ENCODE measurements at places on chromosomes 4 and X.

- DNase-seq = no peak
Measured at GRCh38 chrX:12986164-12986779, 11.4 kb downstream of the TMSB4X start.

DNA sequence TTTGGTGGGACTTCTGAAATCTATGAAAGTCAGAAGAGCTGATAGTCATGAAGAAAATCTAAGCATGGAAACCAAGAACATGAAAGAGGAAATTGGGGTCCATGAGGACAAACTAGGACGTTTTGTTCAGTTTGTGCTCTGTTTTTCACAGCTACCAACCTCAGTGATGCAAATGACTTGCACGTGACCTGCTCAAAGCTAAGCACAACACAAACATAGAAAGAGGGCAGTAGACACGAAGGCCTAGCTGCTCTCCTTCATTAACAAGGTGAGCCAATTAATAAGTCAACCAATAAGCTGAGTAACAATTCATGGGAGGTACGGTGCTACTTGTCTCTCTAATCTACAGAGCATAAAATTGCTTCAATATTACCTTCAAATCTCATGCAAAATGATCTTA, 684.1 kb downstream of the TRAM1L1 start:
- DNase-seq = no peak

DNA sequence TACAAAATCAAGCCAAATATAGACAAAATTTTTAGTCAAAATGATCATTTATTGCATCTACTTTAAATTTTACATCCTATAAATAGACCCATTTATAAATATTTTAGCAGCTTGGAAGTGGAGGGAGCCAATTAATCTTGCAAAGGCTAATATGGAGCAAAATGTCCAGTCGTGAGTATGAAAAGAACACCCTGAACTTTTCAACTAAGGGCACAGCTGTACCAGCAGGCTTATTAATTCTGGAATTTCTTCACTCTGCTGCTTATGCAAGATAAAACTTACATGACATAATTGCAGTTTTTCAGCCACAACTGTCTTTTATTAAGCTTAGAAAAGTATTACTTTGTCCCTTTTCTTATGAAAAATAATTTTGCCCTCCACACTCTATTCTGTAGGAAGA, 22.9 kb upstream of the USP53 start:
- DNase-seq = no peak

DNA sequence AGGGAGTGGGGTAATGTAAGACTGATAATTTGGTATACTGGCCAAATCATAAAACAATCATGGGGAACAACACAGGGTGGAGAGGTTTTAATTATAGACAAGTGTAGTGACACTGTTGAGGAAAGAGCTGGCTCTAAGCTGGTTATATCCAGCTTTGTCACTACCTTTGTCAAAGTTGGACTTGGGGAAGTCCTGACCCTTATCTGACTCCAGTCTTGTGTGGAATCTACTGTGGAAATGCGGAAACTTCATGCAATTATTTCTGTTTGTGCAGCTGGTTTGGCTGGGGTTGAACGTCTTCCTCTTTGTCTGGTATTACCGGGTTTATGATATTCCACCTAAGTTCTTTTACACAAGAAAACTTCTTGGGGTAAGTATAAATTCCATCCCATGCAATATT, 2.0 kb downstream of the CYBB start:
- no peak for DNase-seq

- no peak for DNase-seq
Measured at GRCh38 chr4:133801883-133802282, 399.7 kb downstream of the PABPC4L start.

GRCh38 chr4:3706565-3707422, 59.4 kb upstream of the ADRA2C start:
- DNase-seq = no peak

DNA sequence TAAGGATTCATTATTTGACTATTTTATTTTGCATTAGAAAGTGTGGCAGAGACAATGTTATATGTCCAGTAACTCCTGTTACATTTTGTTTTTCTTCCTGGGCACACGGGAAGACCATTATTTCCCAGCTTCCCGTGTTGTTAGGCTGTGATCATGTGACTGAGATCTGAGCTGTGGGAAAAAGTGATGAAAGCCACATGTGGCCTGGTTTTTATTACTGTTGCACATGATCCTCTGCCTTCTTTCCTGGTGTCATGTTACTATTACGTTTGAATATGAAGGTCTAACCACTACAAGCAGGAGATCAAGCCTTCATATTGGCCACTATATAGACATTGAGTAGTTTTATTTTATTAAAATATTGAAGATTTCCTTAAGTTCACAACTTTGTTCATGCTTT, 28.2 kb upstream of the MID1 start:
- DNase-seq = no peak

DNA sequence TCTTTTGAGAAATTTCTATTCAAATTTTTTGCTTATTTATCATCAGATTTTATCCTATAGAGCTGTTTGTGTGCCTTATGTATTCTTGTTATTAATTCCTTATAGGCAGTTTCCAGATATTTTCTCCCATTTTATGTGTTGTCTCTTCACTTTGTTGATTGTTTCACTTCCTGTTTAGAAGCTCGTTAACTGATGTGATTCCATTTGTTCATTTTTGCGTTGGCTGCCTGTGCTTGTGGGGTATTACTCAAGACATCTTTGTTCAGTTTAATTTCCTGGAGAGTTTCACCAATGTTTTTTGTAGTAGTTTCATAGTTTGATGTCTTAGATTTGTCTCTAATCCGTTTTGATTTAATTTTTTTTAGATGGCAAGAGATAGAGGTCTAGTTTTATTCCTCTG, 14.6 kb downstream of the ZNF718 start:
- DNase-seq = no peak

- DNase-seq = no peak
Measured at GRCh38 chrX:133794126-133794525, 191.3 kb downstream of the GPC3 start.

- peak; percentile 37 for DNase-seq
Measured at GRCh38 chr4:75916091-75916661, 13.9 kb upstream of the PPEF2 start.

DNA sequence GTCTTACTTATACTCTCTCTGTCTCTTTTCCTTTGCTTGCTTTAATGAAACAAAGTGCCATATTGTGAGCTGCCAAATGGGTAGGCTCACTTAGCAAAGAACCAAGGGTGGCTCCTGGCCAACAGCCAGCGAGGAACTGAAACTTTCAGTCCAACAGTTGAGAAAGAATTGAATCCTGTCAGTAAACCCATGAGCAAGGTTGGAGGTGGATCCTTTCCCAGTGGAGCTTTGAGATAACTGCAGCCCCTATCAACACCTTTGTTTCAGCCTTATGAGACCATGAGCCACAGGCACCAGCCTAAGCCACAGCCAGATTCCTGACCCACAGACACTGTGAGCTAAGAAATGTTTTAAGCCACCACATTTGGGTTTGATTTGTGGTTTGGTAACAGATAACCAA, 362.2 kb downstream of the PDGFC start:
- no peak for DNase-seq

DNA sequence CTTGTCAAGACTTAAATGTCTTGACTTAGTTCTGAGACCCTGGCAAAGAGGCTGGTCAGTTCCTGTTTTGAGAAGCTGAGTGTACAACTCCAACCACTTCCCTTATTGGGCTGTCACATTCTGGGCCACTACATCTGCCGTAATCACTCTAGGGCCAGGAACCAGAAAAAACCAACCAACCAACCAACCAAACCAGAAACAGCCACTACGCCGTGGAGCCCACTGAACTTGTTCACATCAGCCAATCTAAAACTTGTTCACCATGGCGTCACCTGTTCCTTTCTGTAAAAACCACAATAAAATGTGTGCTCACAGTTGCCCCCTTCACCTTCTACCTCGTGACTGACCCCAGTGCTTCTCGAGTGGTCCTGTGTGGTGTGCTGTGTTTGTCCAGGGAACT, 107.3 kb downstream of the JADE1 start:
- peak; percentile 8 for DNase-seq

DNA sequence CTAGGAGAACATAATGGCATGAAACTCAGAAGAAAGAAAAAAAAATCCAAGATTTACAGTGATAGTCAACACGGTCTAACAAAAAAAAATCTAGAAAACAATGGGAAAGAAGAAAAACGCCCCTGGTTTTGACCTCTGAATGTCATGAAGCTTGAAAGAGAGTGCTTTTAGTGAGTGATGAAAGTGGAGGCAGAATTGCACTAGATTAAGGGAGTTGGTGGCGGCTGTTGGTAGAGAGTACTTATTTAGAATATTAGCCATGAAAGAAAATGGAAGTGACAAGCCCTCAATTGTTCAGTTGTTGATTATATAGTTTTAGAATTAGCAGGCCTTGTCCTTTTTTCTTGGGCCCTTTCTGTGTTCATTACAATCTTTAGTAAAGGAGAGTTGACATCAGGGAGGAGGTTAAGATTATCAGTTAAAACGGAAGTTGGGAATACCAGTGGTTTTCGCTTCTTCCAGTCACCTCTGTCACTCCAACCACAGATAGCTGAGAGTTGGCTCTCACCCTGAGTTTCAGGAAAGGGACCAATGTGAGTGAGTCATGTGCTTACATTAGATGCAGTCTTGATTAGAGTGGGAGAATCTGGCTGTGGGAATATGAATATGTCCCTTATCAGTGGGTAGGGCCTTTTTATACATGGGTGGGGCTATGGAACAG, 29.7 kb downstream of the EREG start:
- no peak for DNase-seq

- DNase-seq = no peak
Measured at GRCh38 chrX:152520653-152521052, 69.5 kb upstream of the GABRA3 start.

- no peak for DNase-seq
Measured at GRCh38 chr4:138460477-138461414, 218.6 kb upstream of the SLC7A11 start.

DNA sequence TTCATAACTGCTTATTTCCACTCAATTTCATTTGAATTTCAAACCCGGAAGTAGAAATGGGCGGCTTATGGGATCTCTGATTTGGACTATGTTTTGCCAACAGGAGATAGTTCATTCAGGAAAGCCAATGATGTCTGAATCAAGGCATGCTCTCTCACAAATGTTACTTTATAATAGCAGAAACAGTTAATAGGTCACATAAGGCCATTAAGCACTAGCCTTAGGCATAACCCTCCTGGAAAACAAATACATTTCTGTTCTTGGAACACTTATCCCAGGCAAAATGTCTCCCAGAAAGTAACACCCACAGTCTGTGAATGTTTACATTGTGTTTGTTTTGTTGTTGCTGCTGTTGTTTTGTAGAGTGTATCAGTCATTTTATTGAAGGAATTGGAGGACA, 1347.2 kb upstream of the PCDH7 start:
- DNase-seq = no peak

GRCh38 chr4:1356181-1356998, 9.4 kb downstream of the UVSSA start:
- no peak for DNase-seq
